ENCODE measurements at places on chromosomes 11 and 22.

GRCh38 chr22:38196791-38197419 is 4.9 kb upstream of the MAFF start:
- no peak for DNase-seq

DNA sequence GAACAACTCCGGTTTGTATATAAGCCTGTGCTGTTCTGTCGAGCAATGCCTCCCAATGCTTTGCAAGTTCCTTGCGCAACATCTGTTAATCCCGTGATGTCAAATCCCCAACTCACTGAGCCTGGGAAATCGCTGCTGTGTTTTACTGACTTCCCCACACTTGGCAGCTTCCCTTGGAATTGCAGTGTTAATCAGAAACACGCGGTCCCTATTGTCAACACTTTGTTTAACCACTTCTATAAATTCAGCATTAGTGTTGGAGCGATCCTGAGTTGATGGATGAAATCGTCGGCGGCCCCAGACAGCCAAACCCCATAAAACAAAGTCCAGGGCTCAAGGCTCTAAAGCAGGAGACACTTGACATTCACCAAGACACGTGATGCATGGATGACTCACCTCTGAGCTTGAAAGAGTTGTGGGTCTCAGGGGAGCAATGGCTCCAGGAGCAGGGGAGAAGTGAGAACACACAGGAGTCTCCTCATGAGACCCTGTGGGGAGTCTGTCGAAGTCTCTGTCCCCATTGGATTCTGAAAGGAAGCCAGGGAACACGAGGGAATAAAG is 555.3 kb downstream of the MIAT start:
- no peak for DNase-seq

GRCh38 chr11:107591378-107592230 is 657 bp downstream of the ELMOD1 start:
- DNase-seq: no peak

- DNase-seq: no peak
Observed at GRCh38 chr11:85154294-85154693, 472.9 kb downstream of the DLG2 start.

DNA sequence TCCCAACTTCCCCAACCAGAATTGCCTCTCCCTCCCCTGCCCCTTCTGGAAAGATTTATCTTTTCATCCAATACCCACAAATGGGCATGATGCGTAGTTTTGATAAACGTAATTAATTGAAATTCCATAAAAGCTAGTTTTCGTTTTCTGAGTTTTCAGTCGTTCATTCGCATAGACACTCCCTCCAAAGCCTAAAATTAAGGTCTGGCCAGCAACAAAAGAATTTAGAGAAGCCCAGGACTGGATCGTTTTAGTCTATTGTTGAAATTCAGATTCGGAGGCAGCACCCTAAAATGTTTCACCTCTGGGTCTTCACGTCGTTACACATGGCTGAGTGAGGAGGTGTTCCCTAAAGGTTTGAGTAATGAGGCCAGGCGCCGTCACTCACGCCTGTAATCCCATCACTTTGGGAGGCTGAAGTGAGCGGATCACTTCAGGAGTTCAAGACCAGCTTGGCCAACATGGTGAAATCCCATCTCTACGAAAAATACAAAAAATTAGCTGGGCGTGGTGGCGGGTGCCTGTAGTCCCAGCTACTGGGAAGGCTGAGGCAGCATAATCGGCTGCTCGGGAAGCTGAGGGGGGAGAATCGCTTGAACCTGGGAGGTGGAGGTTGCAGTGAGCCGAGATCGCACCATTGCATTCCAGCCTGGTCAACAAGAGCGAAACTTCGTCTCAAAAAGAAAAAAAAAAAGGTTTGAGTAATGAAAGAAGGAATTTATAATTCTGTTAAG is 589 bp upstream of the NDUFC2 start:
- no peak for DNase-seq

DNA sequence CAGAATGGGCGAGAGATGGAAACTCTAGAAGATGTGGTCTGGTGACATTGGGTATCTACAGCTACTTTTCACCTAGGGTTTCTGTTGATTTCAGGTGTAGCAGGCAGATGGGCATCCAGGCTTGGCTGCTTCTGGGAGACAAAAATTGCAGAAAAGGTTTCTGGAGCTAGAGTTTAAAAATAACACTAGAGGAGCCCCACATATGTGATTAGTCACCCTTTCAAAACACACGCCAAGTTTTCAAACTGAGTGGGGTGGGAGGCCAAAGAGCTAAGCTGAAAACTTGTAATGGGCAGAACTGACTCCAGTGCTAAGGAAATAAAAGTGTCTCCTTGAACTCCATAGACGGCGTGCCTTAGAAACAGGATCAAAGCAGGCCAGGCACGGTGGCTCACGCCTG is 80.8 kb downstream of the GRK3 start:
- DNase-seq: no peak

DNA sequence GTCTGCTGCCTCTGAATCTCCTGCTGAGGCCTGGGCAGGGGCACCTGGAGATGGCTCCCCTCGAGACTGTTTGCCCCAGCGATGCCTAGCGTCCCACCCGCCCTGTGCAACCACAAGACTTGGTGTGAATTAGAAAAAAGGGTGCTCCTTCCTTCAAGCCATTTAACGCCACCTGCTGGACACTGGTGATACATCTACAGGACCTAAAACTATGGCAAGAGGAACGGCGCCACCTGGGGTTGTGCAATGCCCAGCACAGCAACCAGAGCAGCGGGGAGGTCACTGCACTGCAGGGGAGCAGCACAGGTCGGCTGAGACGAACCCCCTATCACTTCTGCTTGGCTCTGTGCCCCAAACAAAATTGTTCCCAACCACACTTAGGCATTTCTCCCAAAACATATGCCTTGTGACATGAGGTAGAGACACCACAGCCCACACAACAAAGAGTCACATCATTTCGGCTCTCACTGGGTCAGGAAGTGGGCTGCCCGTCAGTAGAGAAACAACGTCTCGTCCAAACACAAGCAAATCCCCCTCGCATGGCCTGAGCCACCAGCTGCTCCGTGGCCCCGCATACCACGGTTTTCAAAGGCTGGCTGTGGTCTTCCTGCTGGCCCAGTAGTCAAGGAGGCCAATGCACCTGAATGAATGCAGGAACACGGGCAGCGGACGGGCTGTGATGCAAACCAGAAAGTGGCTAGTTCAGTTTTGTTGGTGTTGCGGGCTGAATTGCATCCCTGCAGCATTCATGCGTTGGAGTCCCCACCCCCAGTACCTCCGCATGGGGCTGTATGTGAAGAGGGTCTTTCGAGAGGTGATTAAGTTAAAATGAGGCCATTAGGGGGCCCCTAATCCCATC is 171.9 kb downstream of the SHANK2 start:
- DNase-seq: peak; percentile 48

DNA sequence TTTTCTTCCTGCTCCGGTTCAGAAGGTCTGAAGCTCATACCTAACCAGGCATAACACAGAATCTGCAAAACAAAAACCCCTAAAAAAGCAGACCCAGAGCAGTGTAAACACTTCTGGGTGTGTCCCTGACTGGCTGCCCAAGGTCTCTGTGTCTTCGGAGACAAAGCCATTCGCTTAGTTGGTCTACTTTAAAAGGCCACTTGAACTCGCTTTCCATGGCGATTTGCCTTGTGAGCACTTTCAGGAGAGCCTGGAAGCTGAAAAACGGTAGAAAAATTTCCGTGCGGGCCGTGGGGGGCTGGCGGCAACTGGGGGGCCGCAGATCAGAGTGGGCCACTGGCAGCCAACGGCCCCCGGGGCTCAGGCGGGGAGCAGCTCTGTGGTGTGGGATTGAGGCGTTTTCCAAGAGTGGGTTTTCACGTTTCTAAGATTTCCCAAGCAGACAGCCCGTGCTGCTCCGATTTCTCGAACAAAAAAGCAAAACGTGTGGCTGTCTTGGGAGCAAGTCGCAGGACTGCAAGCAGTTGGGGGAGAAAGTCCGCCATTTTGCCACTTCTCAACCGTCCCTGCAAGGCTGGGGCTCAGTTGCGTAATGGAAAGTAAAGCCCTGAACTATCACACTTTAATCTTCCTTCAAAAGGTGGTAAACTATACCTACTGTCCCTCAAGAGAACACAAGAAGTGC is 661 bp upstream of the MALAT1 start:
- DNase-seq: no peak

DNA sequence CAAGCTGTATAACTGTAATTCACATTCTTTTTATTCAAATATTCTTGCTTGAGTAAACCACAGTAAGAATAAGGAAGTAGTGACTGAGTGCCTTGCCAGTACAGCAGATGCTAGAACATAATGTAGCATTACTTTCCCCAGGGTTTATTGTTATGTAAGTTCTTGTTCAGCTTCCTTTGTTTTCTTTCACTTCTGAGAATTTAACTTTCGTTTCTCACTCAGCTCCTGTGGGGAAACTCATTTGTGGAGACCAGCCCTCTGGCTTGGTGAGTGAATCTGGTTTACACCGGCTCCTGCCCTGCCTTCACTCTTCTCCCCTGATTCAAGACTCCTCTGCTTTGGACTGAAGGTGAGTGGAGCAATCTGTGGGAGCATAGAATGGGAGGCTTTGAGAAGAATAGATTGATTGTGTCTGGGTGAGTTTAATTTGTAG is at the start of gene TRIM22:
Gene TRIM22 (plus strand): TSS at position 240 of the 433 bp plus-strand sequence. CDS start 6,443 bp downstream, outside the sequence.
- no peak for DNase-seq

DNA sequence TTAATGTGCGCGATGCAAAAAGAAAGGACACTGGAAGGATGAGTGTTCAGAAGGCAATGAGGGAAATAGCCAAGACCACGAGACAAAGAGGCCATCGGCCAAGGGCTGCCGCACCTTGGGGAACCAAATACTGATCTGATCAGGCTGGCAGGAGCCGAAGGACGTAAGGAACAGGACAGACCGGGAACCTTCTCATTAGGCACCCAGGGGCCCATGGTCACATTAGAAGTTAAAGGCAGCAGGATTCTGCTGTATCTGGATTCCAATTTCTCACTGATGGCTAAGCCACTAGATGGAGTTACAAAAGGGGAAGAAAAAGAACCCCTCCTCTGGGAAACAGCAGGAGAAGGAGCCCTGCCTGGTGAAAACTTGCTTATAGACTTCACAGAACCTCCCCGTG is 28.8 kb upstream of the CPT1A start:
- no peak for DNase-seq

- no peak for DNase-seq
Observed at GRCh38 chr11:48001438-48002021, 21.2 kb downstream of the PTPRJ start.

DNA sequence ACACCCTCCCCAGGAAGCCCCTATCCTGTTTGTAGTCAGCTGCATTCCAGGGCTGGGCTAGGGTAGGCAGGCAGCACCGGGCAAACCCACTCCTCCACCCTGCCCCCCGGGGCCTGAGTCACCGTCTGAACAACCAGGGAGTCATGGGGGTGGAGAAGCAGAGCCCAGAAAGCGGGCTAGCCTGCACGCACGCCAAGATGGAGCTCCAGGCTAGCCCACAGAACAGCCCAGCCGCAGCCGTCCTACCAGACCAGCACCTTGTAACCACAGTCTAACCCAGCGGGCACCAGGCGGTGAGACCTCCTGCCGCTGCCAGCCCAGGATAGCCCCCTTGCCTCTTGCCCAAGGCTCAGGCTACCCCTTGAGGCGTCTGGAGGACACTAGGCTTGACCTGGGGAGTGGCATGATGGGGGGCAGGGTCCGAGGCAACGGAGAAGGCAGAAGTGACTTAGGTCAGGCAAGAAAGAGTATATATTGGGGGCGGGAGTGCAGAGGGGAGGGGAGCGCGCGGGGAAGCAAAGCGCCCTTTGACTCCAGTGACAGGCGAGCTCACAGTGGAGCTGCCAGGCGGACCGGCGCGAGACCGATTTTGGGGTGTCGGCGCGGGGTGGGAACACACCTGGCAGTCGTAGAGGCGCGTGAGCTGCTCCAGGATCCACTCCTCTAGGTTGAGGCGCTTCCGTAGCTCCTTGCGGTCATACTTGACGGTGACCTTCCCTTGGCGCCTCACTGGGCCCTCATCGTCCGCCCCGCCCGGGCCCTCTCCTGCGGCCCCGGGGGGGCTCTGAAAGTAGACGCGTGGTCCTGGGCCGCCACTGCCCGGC is 734 bp downstream of the PPP1R14B start:
- DNase-seq: no peak

GRCh38 chr11:48081151-48082010 is 101.0 kb downstream of the PTPRJ start:
- DNase-seq: no peak

DNA sequence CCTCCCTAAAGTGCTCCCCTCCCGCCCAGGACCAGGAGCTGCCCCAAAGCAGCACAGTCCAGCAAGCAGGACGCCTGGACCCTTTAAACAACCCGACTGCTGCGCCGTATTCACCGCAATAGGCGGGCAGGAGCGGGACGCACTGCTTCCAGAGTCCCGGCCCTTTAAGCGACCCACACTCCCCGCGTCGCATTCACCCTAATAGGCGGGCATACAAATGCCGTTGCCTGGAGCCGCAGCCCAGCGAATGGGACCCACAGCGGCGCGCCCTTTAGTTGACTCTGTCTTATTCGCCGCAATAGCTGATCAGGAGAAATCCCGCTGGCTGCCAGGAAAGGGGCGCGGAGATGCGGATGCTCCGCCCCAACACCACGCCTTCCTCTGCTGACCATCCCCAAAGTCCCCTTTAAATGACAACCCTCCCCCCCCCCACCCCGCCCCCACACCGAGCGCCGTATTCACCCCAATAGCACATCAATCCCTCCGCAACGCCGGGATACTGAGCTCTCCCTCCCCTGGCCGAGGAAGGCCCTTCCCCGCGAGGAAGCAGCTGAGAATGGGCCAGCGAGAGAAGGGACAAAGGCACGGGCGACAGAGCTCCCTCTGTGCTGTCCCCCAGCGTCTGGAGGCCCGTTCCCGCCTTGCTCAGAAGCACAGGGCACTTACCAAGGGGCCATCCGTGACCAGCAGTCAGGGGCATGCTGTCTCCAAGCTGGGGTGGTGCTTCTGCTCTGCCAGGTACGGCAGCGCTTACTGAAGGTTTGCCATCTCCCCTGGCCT is 4.7 kb downstream of the OSBPL5 start:
- DNase-seq: peak; percentile 90

- no peak for DNase-seq
Observed at GRCh38 chr22:44550711-44551491, 52.9 kb upstream of the RTL6 start.

- no peak for DNase-seq
Observed at GRCh38 chr11:98616098-98616655, 404.6 kb upstream of the CNTN5 start.

DNA sequence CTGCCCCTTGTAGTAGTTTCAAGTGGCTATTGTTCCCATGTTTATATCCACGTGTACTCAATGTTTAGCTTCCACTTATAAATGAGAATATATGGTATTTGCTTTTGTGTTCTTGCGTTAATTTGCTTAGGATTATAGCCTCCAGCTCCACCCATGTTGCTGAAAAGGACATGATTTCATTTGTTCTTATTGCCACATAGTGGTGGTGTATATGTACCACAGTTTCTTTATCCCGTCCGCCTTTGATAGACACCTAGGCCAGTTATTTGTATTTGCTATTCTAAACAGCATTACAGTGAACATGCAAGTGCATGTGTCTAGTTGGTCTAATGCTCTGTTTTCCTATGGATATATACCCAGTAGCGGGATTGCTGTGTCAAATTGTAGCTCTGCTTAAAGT is 6.8 kb downstream of the OR51B2 start:
- DNase-seq: no peak

- DNase-seq: no peak
Observed at GRCh38 chr11:66958956-66959274, 732 bp upstream of the PC start.
